ENCODE measurements at places on chromosomes 6 and 20.

DNA sequence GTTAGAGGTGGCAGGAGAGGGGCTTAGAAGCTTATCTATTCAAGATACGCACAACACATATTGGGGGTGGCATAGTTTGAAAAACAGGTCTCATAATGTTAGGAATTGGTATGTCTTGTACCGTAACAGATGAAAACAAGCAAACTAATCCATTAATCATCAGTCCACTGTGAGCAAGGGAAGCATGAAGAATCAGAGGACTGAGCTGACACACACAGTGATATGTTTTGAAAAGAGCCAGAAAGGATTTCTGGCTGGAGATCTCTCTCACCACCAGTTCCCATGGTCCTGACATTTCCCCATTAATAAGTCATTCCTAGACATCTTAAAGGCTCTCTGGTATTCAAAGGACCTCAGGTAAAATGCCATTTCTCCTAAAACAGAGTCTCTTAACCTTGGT, 158.8 kb upstream of the PHACTR1 start:
- no peak for DNase-seq

DNA sequence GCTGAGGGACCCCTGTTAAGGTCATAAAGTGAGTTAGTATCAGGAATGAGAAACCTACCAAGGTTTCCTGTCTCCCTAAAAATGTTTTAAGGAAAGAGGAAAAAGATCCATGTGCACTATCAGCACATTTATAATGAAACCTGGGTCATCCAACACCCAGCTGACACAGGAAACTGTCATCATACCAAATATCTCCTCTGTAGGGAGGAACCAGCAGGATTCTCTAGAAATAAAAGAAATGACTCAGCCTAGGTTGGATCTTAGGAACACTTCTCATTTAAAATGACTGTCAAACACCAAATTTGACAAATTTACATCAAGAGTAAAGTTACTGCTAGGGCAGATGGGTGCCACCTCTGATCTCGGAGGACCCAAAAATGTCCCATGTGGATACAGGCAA, 21.7 kb downstream of the GFOD1 start:
- no peak for DNase-seq

- no peak for DNase-seq
Measured at GRCh38 chr6:3838992-3839867, 9.9 kb upstream of the FAM50B start.

DNA sequence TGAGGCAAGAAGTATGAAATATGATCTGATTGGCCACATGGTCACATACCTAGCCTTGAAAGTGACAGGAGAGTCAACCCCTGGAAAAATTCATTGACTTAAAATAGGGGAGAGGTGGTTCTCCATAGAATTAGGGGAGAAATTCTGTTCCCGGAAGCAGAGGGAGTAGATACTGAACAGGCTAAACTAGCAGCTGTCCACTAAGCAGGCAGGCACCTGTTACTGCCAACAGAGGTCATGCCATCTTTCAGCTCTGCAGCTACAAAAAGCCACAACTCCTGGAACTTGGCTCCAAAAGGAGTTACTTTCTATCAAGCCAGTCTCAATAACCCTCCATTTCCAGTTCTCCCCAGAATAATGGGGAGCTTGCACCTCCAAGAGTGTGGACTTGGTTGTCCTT, 352.5 kb downstream of the MAFB start:
- DNase-seq: no peak

GRCh38 chr20:58623579-58624473, 27.3 kb upstream of the STX16 start:
- DNase-seq: no peak

All from urinary bladder (tissue), 4 donors.